ENCODE measurements at places on chromosomes 3 and 15.

DNA sequence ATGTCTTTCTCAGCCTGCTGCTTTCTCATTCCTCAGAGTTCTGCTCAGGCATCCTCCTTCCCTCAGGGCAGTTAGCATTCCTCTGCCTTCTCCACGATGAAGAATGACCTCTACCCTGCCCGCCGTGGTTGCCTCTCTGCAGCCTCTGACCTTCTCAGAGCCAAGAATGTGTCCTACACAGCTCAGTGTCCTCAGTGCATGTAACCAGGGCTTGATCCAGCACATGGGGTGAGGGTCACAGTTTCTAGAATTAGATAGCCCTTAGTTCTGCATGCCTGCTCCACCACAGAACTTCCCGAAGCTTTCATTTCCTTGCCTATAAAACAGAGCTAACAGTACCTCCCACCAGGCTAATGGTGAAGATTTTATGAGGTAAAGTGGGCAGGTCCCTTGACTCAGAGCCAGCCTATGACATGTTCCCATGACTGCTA is 182.1 kb downstream of the CLSTN2 start:
- DNase-seq: no peak

- DNase-seq: no peak
Observed at GRCh38 chr15:67479781-67480505, 41.0 kb upstream of the C15orf61 start.

DNA sequence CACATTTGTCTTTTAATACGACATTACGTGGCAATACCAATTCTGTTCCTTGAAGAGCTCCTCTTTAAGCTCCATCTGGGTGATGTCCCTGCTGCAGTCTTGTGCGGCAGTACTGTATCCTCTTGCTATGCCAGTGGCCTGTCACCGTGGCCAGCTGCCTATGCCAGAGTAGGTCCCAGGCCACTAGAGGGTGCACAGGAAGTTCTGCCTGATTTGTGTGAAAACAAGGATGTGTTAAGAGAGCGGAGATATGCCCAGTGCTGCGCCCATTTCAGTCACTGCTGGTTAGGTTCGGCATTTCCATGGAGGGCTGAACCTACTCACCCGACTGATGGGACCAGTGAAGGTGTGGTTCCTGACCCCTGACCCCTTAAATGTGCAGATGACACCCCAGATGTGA is 25.2 kb downstream of the NIPA1 start:
- DNase-seq: no peak

DNA sequence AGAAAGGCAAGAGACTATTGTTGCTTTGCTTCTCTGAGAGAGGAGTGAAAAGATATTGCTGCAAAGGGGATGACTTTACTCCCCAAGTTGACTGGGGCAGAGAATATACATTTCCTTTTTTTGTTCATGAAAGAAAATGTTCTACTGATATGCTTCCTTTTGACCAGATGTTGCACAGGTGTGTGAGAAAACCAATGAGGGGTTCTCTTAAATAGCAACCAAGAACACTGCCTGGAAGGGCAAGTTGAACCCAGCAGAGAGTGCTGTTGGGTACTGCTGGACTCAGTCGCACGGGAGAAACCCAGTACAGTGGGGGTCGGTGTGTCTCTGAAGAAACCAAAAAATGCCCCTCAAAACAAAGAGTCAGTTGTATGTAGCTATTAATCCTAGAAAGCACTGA is 101.2 kb downstream of the CHST2 start:
- DNase-seq: no peak

DNA sequence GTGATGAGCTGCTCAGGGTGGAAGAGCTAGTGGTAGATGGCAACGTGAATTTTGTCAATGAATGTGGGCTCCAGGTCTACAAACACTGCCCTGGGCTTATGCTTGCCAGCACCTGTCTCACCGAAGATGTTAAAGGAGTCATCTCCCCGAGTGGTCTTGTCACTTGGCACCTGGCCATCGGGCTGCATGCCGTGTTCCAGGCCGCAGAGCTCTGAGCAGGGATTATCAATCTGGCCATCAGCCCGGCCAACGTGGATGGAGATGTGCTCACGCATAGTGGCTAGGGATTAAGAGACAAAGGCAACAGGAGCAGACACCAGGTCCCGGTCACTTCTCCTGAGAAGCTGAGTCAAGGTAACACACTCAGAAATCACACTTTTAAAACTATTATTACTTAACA is 54.8 kb upstream of the ACTC1 start:
- no peak for DNase-seq

- DNase-seq: no peak
Observed at GRCh38 chr15:75666823-75667501, 19.2 kb downstream of the SNX33 start.

DNA sequence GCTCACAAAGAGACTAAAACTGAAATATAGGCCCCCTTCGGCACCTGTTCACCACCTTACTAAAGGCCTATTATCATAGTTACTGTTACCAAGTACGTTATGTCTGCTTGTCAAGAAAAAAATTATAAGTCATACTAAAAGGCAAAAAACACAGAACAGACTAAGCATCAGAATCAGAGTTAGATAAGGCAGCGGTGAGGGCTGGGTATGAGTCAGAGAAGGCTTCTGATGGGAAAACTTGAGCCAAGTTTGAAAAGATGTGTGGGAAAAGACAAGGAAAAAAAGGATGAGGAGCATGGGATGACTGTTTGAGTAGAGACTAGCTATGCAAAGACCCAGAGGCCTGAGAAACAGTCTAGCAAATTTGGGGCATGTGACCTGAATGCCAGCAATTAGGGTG is 387.2 kb upstream of the SGO1 start:
- no peak for DNase-seq

GRCh38 chr3:56144805-56145204 is 323.5 kb downstream of the ERC2 start:
- DNase-seq: no peak

DNA sequence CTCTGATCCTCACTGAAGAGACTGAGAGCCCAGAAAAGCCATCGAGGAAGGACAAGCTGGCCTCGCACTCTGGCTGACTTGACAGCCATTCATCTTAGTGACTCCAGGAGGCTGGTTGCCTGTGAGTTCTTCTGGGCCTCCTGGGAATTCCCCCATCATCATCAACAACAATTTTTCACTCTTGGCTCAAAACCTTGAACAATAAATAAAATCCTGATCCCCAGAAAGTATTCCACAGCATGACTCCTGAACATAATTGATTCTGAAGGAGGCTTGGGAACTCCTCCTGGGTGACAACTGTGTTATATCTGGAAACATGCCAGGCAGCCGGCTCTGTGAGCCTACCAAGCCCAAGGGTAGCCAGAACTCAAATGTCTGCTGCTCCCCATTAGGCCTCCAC is 188.6 kb downstream of the SHQ1 start:
- DNase-seq: no peak

DNA sequence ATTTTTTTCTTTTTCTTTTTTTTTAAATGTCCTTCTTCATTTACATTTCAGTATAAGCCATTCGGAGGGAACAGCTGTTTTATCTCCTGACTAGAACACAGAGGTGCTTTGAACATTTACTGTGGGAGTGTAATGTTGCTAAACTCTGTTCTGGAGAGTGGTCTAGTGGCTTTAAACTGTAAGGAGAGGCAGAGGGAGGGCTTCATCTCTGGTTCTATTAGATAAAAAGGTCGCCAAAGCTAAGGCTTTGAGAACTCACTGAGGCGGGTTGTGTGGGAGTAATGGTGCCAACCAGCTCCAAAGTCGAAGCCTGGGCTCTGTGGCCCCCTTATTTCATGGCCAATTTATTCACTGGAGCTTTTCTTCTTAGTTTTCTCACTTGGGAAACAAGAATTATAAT is 133.2 kb downstream of the ANXA2 start:
- no peak for DNase-seq

GRCh38 chr3:59446775-59447465 is 397.1 kb upstream of the CFAP20DC start:
- DNase-seq: no peak

DNA sequence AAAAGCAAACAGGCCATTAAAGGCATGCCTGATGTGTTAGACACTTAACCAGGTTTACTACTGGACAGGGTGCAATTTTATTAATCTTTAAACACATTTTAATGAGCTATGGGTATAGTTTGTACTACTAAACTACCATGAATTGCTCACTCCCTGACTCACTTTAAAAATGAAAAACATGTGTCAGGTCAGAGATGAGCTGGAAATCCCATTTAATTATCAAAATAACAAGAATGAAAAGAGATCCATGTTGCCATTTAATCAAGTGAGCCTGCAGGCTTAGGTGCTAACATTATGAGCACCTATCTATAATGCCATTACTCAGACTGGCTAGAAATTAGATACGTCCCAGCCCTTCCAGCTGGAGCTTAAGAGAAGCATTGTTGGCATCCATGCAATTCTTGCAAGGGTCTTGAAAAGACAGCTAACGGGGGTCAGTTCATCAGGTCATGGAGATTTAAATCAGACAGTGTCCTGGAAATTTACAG is 224.4 kb downstream of the THRB start:
- DNase-seq: no peak

DNA sequence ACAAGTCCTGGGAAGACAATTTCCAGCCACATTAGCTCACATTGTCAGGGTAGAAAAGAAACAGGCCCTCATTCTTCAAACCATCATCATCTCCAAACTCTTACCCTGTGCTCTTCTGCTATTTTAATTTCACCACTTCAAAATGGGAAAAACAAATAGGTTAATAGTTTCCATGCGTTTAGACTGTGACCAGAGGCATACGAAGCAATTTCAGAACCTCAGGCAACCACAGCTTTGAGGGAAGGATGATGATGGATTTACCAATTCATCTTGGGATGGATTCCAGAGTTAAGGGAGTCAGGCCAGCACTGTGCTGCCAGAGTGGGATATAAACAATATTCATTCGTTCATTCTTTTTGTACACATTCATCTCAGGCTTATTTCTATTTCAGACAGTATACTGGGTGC is 307.8 kb upstream of the TPRG1 start:
- DNase-seq: no peak

- no peak for DNase-seq
Observed at GRCh38 chr3:195802261-195802701, 9.4 kb downstream of the MUC4 start.

GRCh38 chr3:128394033-128394432 is 72.7 kb downstream of the DNAJB8 start:
- DNase-seq: no peak

DNA sequence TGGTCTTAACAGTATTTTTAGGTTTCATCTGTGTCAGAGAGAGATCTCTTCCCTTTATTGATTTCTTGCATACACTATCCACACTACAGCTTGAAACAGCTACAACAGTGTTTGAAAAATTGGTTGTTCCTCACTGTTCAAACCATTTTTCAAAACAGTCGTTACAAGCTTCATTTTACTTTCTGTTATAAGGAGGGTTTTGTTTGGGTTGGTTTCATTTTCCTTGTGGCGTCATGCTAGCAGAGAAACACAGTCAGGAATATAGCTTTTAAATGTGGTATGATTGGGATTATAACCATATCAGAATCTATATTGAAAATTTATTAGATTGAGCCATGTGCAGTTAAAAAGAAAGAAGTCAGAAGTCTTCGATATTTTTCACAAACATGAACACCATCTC is 400.6 kb downstream of the ZBTB20 start:
- no peak for DNase-seq

DNA sequence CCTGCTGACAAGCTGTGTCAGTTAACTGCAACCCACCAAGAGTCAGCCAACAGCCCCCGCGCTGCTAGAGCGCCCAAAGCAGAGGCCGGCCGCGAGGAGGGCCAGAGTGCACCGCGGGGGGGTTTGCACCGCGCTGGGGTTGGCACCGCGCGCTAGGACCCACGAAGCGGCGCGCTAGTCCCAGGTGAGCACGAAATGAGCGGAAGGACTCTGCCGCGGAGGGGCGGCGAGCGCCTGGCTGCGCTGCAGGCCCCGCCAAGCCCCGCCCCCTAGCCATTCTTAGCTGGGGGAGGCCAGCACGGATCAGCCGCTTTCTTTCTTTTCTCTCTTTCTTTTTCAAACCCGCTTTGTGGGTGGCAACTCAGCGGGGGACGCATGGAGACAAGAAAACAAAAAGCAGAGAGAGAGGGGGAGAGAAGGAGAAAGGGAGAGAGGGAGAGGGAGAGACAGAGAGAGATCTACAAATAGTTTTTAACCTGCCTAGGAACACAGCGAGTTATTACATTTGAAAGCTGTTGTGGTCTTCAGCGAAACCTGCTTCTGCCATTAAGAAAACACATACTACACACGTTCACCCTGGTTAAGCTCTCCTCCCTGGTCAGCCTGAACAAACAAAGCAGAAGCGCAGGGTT is 6.9 kb upstream of the FOXB1 start:
- no peak for DNase-seq

GRCh38 chr3:190092250-190092649 is 28.4 kb downstream of the P3H2 start:
- DNase-seq: no peak

DNA sequence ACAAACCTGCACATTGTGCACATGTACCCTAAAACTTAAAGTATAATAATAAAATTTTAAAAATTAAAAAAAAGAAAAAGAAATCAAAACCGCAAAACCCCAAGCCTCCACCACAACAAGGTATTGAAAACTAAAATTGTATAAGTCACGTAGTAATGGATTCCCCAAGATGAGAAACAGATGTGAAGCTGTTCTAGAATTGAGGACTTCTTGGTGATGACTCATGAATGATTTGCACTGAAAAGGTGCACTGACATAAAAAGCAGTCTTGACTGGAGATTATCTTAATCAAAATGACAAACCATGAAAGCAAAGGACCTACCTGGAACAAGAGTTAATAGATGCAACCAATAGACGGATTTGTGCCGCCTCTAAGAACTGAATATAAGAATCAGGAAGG is 225.8 kb downstream of the MYRIP start:
- DNase-seq: no peak

- no peak for DNase-seq
Observed at GRCh38 chr3:154224866-154225265, 99.4 kb downstream of the DHX36 start.

All from activated naive CD4-positive, alpha-beta T cell (primary cell).